Stimulated activated CD8-positive, alpha-beta memory T cell treated with anti-CD3 and anti-CD28 coated beads, Interleukin-7, amount 100 ng/mL, for 1 hour (primary cell): ENCODE measurements at places on chromosomes 16 and 17.

DNA sequence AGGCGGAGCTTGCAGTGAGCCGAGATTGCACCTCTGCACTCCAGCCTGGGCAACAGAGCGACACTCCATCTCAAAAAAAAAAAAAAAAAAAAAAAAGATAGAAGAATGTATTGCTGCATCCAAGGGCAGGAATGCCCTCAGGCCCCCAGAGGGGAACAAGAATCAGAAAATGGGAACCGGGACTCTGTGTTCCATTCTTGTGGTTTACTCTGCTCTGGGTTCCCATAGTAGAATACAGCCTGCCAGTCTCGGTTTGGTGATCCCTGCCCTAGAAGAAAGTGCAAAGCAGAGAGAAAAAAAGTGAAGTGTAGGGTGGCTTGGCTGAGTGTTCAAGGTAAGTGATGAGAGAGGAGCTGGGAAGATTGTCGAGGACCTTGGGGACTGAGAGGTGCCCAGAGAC, 27.4 kb upstream of the KDM6B start:
- DNase-seq, result no peak

GRCh38 chr17:38711792-38712571, 6.9 kb downstream of the MLLT6 start:
- DNase-seq, result no peak

- no peak for DNase-seq
Measured at GRCh38 chr17:49715216-49715615, 7.5 kb upstream of the SLC35B1 start.

DNA sequence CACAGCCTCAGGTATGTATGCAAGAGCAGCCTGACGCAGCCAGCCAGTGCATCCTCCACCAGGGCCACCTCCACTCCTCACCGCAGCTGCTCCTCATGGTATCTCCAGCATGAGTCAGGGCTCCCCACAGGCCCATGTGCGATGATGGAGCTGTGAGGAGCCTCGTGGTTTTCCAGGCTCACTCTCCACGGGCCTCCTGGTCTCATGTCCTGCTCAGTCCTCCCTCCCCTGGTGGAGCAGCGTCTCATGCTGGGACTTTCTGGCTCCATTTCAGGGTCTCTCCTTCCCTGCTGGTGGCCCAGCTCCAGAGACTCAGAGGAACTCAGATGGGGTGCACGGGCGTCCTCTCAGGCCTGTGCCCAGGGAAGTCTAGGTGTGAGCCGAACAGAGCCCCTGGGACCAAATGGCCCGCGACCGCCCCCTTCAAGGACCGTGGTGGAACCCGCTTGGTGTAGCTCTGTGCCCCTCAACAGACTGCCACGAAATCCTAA, 70.4 kb downstream of the METRNL start:
- no peak for DNase-seq

- no peak for DNase-seq
Measured at GRCh38 chr17:50542795-50543774, 3.9 kb upstream of the SPATA20 start.

GRCh38 chr16:9763505-9763904, 418.7 kb downstream of the GRIN2A start:
- no peak for DNase-seq

- no peak for DNase-seq
Measured at GRCh38 chr17:4234401-4234800, 29.4 kb downstream of the ANKFY1 start.

- DNase-seq, result no peak
Measured at GRCh38 chr17:78020717-78021108, 62.2 kb downstream of the TNRC6C start.

DNA sequence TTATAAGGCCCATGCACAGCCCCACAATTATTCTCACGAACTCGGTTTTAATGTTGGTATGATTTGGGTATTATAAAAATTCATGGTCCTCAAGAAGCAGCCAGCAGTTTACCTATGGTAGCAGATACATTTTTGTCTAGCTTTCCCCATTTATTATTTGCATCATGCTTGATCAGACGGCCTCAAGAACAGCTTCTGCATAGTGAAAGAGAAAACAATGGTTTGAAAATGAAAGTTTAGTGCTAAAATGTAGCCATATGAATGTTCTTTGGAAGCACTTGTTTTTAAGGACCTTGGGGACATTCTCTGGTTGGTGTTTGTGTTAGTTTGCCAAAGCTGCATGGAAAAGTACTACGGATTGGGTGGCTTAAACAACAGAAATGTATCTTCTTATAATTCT, 72.4 kb upstream of the CPHXL start:
- DNase-seq, result no peak

DNA sequence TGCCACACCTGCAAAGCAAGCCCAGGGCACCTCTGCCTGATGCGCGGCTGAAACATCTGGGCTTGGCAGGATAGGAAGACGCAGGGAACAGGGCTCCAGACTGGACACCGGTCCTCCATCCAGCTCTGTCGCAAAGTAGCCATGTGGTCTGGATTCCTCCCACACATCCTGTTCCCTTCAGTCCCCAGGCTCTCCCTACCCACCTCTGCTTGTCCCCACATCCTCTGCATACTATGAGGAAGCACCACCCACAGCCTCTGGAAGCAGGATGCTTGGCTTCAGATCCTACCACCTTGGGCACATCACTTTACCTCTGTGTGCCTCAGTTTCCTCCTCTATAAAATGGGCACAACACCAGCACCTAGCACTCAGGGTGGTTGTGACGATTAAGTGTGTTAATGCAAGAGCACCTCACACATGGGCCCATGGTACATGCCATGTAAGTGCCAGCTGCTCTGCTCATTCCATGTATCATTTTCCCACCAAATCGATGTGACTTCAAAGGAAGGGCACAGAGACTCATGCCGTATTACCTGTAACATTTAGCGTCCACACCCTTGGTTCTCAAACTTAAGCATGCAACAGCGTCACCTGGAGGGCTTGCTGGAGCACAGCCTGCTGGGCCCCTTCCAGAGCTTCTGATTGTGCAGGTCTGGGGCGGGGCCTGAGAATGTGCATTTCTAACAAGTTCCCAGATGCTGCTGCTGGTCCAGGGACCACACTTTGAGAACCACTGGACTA, 138.6 kb upstream of the SDK2 start:
- DNase-seq, result no peak

DNA sequence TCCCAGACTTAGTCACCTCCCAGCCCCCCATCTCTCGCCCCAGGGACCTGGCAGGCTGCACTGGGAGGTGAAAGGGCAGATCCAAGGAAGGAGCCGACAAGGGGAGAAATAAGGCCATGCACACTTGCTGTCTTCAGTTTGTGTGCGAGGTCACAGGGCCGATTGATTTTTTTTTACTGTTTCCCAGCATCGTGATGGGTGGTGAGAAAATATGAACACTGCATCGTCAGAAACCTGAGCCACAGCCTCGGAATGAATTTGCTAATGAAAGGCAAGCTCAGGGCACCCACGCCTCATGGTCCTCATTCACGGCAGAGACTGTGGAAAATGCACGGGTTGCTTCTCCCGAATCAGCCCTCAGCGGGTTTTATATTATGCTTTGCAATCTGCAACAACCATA, 98.0 kb downstream of the SOCS1 start:
- DNase-seq, result no peak

DNA sequence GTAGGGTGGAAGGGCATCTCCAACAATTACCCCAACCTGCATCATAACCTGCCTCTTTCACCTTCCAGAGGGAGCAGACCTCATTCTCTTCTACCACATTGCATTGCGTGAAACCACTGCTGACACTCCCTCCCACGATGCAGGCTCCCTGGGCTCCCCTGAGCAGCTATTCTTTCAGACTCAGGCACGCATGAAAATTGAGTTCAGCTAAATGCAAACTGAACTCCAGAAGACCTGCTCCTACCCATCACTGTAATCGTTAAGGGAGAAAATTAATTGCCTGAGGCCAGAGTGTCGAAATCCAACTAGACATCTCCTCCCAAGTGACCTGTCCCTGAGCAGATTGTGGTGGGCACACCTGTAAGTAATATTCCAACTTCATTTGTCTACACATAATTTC, 186.0 kb downstream of the GRIN2A start:
- no peak for DNase-seq

DNA sequence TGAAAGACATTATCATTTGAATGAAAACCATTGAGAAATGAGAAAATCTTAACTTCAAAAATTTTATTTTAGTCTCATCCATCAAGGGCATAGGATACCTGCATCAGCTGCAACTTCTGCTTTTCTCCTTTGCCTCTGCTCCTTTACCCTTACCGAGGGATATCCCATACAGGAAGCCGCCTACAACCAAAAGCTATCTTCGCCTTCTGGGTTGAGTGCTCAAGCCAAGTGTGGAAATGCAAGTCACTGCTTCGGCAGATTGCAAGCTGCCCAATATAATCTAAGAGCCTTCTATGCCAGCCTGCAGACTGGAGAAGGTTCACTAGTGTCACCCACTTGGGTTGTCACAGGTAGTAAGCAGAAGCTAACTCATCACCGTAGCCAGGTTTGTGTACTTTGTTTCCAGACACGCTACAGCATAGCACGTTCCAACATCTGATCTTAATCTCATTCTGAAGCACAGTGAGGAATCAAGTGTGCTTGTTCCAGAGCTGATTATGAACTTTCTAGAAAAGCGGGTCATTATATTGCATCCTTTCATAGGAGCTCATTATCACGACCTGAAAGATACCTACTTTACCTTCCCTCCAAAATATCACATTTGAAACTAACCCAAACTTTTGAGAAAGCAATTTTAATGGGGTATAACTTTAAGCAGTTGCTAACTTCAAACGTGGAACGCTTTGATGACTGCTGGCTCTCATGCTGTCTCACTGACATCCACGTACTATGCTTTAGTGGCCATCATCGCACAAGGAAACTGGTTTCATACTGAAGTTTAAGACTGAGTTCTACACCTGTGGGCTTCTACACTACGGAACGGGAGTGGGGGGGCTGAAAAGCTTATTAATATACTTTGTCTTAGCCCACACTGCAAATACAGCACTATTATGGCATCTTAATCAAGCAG, 8.0 kb upstream of the UNK start:
- no peak for DNase-seq

DNA sequence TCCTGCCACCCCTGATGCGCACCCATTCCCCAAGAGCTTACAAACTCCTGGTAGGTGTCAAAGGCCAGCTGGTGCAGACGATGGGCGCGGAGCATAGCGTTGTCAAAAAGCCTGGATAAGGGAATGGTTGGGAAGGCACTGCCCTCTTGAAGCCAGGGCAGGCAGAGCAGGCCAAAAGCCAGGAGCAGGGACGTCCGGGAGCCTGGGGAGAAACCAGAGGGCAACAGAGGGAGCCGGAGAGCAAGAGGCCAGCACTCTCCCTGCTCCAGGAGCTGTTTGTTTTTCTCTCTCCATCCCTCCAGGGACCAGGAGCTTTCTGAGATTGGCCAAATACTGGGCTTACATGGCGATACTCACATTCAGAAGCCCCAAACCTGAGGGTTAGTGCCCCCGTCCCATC, 334 bp downstream of the GH1 start:
- DNase-seq, result no peak

GRCh38 chr16:28543072-28543471, 4.3 kb upstream of the NUPR1 start:
- no peak for DNase-seq

- no peak for DNase-seq
Measured at GRCh38 chr17:14746822-14747602, 446.1 kb downstream of the HS3ST3B1 start.

- no peak for DNase-seq
Measured at GRCh38 chr16:8391257-8391656, 199.1 kb downstream of the TMEM114 start.

GRCh38 chr16:2205967-2206313, 686 bp downstream of the MLST8 start:
- no peak for DNase-seq

DNA sequence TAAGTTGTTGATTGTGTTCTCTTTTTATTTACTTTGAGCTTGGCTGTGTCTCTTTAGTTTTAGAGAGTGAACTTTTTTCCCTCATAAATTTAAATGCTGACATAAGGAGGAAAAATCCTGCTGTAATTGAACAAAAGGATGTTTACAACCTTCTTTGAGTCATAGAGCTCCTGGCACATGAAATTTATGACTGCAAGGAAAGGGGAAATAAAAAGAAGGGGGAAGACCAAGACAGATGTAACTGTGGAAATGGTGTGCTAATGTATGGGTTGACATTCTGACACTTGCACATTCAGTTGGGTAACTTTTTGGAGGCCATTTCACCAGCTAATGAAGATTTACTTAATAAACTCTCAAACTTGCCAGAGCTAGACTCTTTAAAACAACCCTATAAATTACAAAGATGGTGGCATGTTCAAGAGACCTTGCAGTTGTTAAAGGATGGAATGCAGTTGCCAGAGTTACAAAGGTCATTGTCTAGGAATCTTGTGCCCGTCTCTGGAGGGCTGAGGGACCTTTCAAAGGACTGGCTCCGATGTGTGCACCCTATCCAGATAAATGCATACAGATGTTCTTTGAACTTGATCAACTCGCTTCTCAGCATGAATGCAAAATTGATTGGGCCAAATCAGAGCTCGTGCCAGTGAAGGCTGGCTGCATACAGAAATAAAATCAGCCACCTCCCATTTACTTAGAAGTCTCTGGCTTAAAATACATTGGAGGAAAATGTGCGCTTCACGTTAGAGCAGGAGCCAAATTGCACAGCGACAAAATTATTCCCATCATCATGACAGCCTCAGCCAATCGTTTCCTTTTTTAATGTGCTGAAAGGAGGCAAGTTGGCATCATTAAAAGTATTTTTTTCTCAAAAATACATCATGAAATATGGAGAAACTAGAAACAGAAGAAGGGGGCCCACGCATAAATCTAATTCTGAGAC, 289.0 kb upstream of the XYLT1 start:
- no peak for DNase-seq

DNA sequence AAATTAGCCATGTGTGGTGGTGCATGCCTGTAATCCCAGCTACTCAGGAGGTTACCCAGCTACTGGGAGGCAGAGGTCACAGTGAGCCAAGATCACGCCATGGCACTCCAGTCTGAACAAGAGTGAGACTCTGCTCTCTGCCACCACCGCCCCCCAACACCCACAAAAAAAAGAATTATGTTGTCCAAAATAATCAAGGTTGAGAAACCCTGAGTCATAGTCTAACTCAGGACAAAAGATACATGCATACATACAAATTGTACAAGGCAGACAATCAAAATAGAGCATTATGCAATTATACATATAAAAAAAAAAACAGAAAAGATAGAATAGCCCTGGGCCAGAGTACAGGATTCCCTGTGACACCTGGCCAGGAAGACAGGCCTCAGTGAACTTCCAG, 6.6 kb upstream of the KPNB1 start:
- DNase-seq, result no peak

GRCh38 chr17:31754239-31754945, 104.7 kb downstream of the COPRS start:
- no peak for DNase-seq

- DNase-seq, result no peak
Measured at GRCh38 chr16:77336637-77337036, 98.2 kb downstream of the ADAMTS18 start.
